Hematopoietic multipotent progenitor cell (in vitro differentiated cells): ENCODE measurements at places on chromosomes 16 and 17.

DNA sequence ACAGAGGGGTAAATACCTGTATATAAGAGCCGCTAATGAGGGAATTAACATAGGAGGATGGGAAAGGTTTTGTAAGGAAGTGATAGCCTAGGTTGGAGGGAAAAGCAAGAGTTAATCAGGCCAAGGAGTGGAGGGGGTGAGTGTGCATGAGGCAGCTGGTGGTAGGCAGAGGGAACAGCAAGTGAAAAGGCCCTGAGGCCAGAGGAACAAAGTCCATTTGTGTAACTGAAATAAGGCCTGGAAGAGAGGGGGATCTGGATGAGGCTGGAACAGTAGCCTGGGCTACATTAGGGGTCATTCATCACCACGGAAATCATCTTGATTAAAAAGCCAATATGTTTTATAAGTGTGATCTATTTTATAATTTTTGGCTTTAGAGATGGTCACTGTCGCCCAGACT lies 45.7 kb downstream of the FZD2 start:
- no peak for DNase-seq

DNA sequence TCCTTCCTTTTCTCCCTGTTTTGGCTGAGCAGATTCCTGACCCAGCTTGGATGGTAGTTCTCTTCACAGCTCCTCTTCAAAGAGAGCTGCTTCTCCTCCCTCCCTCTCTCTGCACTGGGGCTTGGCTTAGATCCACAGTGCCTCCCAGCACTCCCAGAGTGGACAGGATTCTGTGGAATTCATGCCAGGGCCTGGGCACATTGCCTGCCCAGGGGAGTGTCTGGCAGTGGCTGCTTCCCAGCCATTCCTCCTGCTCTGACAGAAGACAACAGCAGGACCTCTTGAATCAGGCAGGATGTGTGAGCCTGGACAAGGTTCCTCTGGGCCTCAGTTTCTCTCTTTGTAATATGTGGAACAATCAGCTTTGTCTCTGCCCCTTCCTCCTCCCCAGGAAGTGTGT lies 4.5 kb upstream of the MMP28 start:
- no peak for DNase-seq

DNA sequence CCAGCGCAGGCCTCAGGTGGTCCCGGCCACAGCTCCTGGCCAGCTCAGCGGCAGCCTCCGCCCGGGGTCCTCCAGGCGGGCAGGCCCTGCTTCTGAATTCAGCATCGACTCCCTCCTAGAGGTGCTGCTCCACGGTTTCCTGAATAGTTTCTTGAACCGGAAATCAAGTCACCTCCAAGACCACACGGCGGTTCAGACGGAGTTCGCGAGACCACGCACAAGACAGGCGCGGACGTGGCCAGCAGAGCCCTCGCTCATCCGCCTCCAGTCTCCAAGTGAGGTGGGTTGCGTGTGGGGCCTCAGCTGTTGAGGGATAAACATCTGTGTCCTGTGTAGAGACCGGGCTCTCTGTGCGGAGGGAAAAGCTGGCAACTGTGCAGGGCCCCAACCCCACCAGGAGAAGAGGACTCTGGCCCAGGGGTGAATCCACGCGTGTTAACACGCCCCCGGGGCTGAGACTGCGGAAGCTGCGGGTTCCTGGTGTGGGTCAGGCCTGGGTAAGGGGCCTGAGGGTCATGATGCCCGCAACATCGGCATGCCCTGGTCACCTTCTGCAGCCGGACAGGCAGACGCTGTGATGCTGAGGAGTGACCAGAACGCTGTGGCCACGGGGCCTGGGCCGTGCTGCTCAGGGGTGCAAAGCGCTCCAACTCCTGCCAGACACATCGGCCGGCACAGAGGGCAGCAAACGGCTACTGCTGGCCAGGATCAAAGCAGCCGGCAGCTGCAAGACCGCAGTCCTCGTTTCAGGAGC lies 55.0 kb upstream of the METRNL start:
- peak; percentile 12 for DNase-seq

- no peak for DNase-seq
Measured at GRCh38 chr16:3774156-3774767, 56.9 kb upstream of the TRAP1 start.

GRCh38 chr17:32928586-32929535 lies 908 bp downstream of the TMEM98 start:
- DNase-seq, result no peak

DNA sequence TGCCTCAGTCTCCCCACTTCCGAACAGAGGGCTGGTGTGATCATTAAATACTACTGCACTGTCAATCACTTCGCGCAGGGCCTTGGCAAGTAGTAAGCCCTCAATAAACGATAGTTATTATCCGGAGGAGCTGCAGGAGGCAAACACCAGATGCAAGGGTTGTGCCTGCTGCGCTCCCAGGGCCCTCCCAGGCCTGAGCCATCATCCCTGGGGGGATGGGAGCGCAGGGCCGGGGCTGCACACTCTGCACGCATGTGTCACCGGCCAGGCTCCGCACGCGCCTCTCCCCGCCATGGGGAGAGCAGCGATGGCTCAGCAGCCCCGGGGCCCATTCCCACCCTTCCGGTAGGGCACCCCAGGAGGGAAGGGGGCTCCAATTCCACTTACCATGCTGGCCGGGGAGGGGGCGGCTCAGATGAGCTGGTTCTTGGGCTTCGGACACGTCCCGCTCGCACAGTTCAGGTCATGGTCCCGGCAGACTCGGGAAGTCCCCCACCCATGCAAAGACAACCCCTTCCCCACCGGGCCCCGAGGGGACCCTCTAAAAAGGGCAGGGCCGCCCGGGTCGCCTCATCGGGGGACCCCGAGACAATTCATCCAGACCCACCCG lies 681 bp downstream of the XPO6 start:
- peak; percentile 63 for DNase-seq

DNA sequence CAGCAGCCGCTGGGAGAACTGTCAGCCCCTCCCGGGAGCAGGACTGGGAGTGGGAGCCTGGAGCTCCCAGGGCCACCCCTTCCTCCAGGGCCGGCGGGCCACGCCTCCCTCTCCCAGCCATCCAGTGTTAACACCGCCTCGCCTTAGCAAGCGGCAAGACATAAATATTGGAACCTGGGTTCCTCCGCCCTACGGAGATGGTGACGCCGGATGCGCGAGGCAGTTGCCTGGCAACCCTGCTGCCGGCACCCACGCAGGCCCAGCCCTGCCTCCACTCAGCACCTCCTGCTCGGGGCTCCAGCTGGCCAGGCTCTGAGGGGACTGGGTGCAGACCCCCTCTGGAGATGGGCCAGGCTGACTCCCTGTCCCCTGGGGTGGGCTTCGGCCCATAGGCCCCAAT lies 27.4 kb upstream of the CACNA1H start:
- DNase-seq, result no peak

- DNase-seq, result no peak
Measured at GRCh38 chr16:49519741-49520140, 146.1 kb downstream of the C16orf78 start.

DNA sequence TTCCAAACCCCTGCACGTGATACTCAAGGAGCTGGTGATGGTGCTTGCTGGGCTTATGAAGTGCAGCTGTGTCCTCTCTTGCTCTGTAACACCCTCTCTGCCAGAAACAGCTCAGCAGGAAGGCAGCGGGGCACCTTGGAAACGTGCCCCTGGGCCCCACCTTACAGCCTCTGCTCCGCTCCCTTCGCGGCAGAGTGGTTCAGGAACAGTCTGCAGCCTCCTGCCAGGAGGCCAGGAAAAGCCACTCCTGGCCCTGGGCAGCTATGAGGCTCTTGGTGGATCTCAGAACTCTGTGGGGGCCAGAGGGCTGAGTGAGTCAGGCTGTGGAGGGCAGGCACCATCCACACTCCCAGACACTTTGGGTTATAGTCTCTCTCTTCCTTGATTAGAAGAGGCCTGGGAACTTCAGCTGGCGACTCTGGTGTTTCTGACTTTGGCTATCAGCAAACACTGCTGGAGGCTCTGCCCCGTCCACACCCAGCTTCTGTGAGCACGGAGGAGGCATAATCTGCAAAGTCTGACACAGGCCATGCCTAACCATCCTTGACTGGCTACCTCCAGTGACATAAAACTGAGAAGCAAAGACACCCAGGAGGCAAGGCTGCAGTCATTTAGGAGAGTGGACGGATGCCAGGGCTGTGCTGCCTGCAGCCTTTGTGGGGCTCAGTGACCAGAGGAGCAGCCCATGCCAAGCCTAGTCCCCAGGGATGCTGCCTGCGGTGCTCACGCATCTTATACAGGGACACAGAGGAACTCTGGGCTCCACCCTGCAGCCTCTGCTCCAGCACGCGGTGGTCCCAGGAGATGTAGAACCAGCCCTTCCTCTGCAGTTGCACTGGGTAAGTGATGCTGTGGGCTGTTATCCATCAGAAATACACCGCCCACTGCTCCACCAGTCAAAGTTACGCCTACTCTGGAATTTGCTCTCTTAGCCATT lies 65.3 kb downstream of the METRNL start:
- no peak for DNase-seq

GRCh38 chr17:36702636-36703035 lies 101.3 kb downstream of the MRM1 start:
- DNase-seq, result no peak

DNA sequence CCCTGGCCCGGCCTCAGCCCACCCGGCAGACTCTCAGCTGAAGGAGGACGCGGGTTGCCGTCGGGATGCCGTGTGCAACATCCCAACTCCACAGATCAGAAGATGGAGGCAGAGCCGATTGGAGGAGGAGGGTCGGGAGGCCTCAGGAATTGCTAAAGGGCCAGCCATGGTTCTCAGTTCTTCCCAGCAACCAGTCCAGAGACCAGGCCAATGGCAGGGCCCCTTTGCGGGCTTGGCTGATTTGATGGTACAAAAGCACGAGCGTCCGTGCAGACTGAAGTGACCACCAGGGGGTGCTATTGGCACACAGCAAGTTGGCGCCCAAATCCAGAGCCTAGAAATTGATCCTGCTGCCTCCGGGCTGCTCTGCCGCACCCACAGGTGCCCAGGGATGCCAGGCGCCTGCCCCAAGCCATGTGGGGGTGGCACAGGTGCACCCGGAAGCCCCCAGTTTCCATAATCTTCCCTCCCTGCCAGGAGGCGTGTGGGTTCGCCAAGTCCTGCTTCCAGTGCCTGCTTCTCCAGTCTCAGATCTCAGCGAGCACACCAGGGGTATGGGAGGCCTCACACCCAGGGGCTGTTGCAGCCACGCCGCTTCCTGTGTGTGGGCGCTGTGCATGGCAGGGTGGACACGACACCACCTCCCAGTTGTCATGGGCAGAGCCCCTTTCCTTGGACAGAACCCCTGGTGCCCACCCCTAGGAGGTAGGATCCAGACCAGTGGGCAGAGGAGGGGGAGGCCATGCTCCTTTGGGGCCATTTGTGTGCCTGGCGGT lies 7.1 kb upstream of the TEX19 start:
- DNase-seq, result peak; percentile 83

- DNase-seq, result no peak
Measured at GRCh38 chr16:273547-274421, 2.0 kb downstream of the RGS11 start.

DNA sequence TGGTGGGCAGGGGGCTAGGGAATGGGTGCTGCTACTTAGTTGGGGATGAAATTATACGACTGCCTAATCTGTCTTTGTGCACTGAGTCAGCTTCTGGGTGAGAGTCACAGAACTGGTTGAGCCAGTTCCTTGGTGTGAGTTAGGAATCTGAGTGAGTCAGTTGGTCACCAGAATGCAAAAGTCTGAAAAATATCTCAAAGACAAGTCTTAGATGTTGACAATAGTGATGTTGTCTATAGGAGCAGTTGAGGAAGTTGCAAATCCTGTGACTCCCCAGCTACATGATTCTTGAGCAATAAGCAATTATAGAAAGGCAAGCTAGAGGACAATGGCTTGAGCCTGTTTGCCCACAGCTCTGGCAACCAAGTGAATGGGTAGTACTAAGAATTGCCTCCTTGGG lies 399.2 kb downstream of the CNTNAP4 start:
- DNase-seq, result no peak

GRCh38 chr16:26149364-26150190 lies 457.8 kb downstream of the HS3ST4 start:
- DNase-seq, result no peak

GRCh38 chr16:5072334-5073278 lies 963 bp downstream of the ALG1 start:
- DNase-seq, result no peak

- DNase-seq, result no peak
Measured at GRCh38 chr16:59605706-59606105, 871.6 kb upstream of the GOT2 start.
